Left lung (tissue), 14 donors: ENCODE measurements at places on chromosomes 6 and 20. TPM values are rescaled to one million over a fixed set of nuclear protein-coding genes. Genes with fewer than 3 reads are reported as not detected.

DNA sequence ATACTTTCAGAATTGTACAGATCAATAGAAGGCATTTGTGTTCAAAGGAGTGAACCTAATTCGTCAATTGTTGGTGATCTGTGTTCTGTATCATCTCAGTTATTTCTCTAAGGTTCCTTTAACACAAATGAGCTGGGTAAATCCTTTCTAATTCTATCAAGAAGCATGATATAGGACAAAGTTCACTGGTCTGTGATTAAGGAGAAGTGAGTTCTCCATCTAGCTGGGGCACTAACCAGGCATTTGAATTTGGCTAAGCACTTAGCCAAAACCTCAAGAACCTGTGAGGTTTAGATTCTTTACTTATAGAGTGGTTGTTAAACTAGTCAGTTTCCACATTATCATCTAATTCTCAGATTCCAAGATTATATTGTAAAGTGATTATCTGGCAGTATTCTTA, 50.3 kb downstream of the DOP1A start:
- no peaks in the 10 kb centered on the region for H3K36me3 ChIP-seq
- no peak for DNase-seq
- no peaks in the 10 kb centered on the region for H3K27me3 ChIP-seq
- no peak overlapping the region for H3K4me3 ChIP-seq
- no peak overlapping the region for H3K27ac ChIP-seq

DNA sequence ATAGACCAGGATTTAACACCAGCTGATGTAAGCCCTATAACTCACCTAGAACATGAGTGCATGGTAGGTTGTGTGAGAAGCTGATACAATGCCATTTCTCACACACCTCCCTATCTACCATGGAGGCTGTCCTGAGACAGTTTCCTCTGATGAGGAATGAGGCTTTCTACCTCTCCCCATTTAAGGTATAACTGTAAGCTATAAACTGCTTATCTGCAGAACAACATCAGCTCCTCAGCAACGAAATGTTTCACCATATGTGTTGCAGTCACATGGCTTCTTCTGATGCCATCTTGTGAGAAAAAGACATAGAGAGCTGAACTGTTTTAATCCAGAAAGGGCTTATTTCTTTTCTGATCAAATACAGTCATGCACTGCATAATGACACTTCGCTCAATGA, 20.7 kb downstream of the ZKSCAN3 start:
- no peaks in the 10 kb centered on the region for H3K36me3 ChIP-seq
- DNase-seq, result no peak
- no peak overlapping the region for H3K4me3 ChIP-seq

The SLCO4A1 gene
- 11.5 TPM for total RNA-seq

The OR5V1 gene
- total RNA-seq, result not detected

The ZNF334 gene
- 4.3 TPM for total RNA-seq

DNA sequence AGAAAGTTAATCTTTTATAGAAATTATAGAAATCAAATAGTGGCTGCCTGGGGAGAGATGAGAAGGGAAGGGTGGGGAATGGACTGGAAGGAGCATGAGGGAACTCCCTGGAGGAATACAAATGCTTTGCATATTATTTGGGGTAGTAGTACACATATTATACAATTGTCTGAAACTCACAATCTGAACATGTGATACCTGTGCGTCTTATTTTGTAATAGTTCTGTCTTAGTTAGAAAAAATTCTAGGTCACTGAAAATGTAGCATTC, 30.7 kb upstream of the SPTLC3 start:
- no peaks in the 10 kb centered on the region for H3K36me3 ChIP-seq
- H3K27me3 ChIP-seq, result no peaks in the 10 kb centered on the region
- H3K4me3 ChIP-seq, result no peak overlapping the region
- H3K27ac ChIP-seq, result no peak overlapping the region
- DNase-seq, result no peak

- peaks cover 100% of the 10 kb centered on the region for H3K27me3 ChIP-seq
- no peak for DNase-seq
- H3K4me3 ChIP-seq, result no peak overlapping the region
- H3K36me3 ChIP-seq, result no peaks in the 10 kb centered on the region
These were observed 11.3 kb downstream of the TFAP2B start for GRCh38 chr6:50829898-50830444.

DNA sequence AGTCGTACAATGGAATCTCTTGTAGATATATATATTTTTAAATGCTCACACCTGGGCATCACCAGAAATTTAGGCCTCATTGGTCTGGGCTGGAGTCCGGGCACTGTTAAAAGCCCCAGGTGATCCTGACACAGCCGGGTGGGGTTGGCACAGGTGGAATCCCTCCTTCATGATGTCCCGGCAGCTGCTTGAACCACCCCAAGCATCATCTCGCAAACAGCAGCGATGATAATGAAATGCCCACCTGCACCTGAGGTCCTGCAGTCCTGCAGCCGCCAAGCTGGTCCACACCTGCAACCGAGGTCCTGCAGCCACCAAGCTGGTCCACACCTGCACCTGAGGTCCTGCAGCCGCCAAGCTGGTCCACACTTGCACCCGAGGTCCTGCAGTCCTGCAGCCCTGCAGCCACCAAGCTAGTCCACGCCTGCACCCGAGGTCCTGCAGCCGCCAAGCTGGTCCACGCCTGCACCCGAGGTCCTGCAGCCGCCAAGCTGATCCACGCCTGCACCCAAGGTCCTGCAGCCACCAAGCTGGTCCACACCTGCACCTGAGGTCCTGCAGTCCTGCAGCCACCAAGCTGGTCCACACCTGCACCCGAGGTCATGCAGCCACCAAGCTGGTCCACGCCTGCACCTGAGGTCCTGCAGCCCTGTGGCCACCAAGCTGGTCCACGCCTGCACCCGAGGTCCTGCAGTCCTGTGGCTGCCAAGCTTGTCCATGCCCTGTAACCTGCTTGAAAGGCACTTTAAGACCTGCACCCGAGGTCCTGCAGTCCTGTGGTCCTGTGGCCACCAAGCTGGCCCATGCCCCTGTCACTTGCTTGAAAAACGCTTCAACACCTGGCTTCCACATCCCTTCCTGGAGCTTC, 261.2 kb downstream of the DLL1 start:
- no peak overlapping the region for H3K27ac ChIP-seq
- no peak overlapping the region for H3K4me3 ChIP-seq
- no peak for DNase-seq
- H3K4me1 ChIP-seq, result peaks cover 13% of the 10 kb centered on the region
- H3K36me3 ChIP-seq, result no peaks in the 10 kb centered on the region
- no peaks in the 10 kb centered on the region for H3K27me3 ChIP-seq

DNA sequence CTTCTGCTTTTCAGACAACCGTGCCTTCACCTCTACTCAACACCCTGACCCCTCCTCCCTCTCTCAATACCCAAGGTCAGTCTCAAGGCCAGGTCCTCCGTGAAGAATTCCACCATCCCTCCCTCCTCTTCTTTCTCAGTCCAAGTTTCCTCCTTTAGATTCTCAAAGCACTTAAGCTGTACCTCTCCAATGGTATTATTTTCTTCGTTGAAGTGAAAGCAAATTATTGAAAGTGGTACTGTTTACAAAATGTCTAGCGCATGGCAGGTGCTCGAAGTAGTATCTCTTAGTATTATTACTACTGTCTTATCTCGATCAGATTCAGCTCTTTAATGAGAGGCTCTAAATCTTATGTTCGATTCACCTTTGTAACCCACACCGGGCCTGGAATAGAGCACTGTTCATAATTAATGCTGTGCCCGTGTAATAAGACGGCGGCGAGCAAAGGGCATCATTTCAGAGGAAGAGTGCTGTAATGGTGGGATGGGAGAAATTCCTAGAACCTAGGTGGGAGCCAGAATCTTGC, 593 bp upstream of the RALGAPB start:
- DNase-seq, result no peak
- peak overlapping the region; percentile 84 for H3K27ac ChIP-seq
- no peaks in the 10 kb centered on the region for H3K27me3 ChIP-seq
- H3K4me1 ChIP-seq, result peaks cover 19% of the 10 kb centered on the region

GRCh38 chr6:147173675-147174308, 30.4 kb upstream of the STXBP5 start:
- no peak overlapping the region for H3K27ac ChIP-seq
- no peaks in the 10 kb centered on the region for H3K4me1 ChIP-seq
- H3K27me3 ChIP-seq, result no peaks in the 10 kb centered on the region
- DNase-seq, result no peak

DNA sequence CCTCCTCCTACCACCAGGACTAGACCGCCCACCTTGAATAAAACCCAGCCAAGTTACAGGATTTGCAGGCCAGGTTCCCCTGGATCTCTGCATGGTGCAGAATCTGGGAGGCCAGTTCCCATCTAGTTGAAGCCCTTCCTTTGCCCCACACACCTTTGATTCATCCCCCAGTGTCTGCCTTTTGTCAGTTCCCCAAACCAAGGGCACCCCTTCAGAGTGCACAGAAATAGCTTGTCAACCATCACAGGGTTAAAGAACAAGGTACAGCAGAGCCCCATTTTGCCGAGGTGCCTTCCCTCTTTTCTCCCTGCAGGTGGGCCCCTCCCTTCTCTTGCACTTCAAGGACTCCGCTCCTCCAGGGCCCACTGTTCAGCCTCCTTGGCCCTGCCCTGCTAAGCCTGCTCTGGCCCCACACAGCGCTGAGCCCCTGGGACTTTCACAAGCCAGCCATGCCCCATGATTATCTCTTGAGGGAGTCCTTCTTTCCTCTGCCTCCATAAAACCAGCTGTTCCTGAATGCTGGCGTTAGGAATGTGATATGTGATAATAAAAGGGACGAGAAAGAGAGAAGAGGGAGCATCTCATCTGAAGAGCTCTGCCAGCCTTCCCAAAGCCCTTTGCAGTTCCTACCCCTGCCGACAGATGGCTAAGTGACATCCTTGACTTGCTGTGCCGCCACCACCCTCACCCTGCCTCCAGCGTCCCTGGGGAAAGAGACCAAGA, 280.3 kb downstream of the CDC5L start:
- no peaks in the 10 kb centered on the region for H3K36me3 ChIP-seq
- no peaks in the 10 kb centered on the region for H3K4me1 ChIP-seq
- no peak for DNase-seq
- no peak overlapping the region for H3K27ac ChIP-seq

The ABHD16B gene
- 0.18 TPM for total RNA-seq

The IL20RA gene
- total RNA-seq, result 6.0 TPM

GRCh38 chr6:107280791-107281190, 165.5 kb upstream of the BEND3 start:
- no peaks in the 10 kb centered on the region for H3K4me1 ChIP-seq
- H3K36me3 ChIP-seq, result no peaks in the 10 kb centered on the region
- no peak overlapping the region for H3K4me3 ChIP-seq
- no peak for DNase-seq

DNA sequence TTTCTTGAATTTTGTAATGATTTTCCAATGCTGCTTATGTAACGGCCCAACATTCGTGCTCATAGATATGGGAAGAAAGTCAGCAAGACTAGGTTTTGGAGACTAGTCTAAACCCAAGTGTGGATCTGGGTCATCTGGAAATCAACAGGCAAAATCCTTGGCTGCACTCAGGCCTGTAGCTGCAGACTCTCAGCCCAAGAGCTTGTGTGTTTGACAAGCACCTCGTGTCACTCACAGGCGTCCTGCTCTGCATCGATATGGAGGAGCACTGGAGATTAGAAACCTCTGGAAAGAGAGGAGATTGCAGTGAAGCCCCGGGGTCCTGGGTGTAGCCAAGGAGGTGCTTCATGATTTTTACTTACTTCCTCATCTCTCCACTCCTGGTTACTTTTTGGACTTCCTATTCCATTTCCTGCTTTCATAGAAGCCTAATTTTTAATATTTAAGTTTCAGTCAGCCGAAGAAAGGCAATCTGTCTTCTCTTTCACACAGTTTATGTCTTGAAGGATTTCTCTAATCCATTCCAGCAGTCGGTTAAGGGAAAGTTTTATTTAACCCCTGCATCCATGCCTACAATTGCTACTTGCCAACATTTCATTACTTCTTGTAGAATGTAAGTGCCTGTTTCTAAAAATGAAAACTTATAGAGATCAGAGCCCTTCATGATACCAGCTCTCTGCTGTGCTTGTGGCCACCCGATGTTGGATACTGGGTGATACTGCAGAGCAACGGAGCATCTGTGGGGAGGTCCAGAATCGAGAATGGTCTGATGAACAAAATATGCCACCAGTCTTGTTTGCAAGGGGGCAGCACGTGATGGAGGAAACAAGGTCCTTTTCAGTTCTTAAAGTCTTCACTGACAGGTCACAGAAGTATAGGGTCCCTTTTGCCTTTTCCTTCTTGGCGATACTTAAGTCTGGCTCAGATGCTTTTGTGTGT, 296.3 kb downstream of the QKI start:
- H3K27me3 ChIP-seq, result no peaks in the 10 kb centered on the region
- peak overlapping the region; percentile 37 for H3K27ac ChIP-seq
- no peaks in the 10 kb centered on the region for H3K36me3 ChIP-seq
- DNase-seq, result no peak

DNA sequence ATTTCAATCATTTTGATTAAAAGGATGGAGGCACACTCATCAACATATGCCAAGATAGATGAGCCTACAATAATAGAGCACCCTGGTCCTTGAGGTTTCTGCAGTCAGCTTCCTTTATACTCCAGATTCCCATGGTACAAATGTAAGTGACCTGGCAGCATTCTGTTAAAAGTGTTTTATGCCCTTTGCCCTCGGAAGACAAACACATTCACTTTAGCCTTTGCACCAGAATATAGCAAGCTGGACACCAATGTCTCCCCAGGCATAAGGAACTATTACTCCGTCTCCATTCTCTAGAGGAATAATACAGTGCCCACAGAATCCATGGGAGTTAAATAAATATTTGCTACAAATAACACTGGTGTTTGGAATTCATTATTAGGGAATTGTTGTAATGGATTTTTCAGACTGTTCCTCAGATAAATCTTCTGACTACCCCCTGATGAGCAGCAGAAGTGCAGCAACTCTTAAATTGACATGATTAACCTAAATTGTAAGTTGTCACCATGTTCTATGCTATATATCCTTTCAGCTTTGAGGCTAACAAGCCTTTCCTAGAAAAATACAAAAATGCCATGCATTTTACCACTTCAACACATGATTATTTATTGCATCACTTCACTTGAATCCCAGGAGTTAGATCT, 340.2 kb downstream of the TBC1D32 start:
- DNase-seq, result no peak
- no peaks in the 10 kb centered on the region for H3K36me3 ChIP-seq
- H3K4me3 ChIP-seq, result no peak overlapping the region
- H3K4me1 ChIP-seq, result no peaks in the 10 kb centered on the region
- no peak overlapping the region for H3K27ac ChIP-seq

The SERPINB1 gene
- total RNA-seq, result 121 TPM

GRCh38 chr6:101605874-101606273, 212.4 kb downstream of the GRIK2 start:
- no peaks in the 10 kb centered on the region for H3K4me1 ChIP-seq
- no peaks in the 10 kb centered on the region for H3K27me3 ChIP-seq
- H3K27ac ChIP-seq, result no peak overlapping the region
- no peak overlapping the region for H3K4me3 ChIP-seq
- no peak for DNase-seq
- no peaks in the 10 kb centered on the region for H3K36me3 ChIP-seq

The KHDC1L gene
- total RNA-seq, result not detected

GRCh38 chr6:148164645-148165044, 178.0 kb upstream of the SASH1 start:
- H3K4me1 ChIP-seq, result no peaks in the 10 kb centered on the region
- H3K36me3 ChIP-seq, result no peaks in the 10 kb centered on the region
- H3K4me3 ChIP-seq, result no peak overlapping the region
- H3K27me3 ChIP-seq, result no peaks in the 10 kb centered on the region
- DNase-seq, result no peak
- no peak overlapping the region for H3K27ac ChIP-seq

GRCh38 chr6:21246075-21246474, 347.5 kb upstream of the SOX4 start:
- H3K4me3 ChIP-seq, result no peak overlapping the region
- no peaks in the 10 kb centered on the region for H3K36me3 ChIP-seq
- H3K4me1 ChIP-seq, result no peaks in the 10 kb centered on the region

GRCh38 chr6:138722425-138723371, 50.9 kb upstream of the CCDC28A start:
- no peak overlapping the region for H3K4me3 ChIP-seq
- H3K27me3 ChIP-seq, result no peaks in the 10 kb centered on the region
- DNase-seq, result no peak
- no peaks in the 10 kb centered on the region for H3K36me3 ChIP-seq
